Cardiac atrium fibroblast (primary cell): ENCODE measurements at places on chromosomes 6 and 20. TPM values are rescaled to one million over a fixed set of nuclear protein-coding genes. Genes with fewer than 3 reads are reported as not detected.

GPLD1 gene
- total RNA-seq: 1.8 TPM in 1 of 2 replicates, not detected in the other

TSHZ2 gene
- total RNA-seq: 0.90 and 1.9 TPM in 2 replicates

PGC gene
- not detected in 2 replicates for total RNA-seq

RIPOR2 gene
- 6.0 and 9.2 TPM in 2 replicates for total RNA-seq

ATAT1 gene
- total RNA-seq: 1.6 and 2.2 TPM in 2 replicates

RAB44 gene
- total RNA-seq: 0.32 TPM in 1 of 2 replicates, not detected in the other

TAGAP gene
- not detected in 2 replicates for total RNA-seq

BPIFB6 gene
- total RNA-seq: not detected in 2 replicates

GABRR2 gene
- not detected in 2 replicates for total RNA-seq

KCNK16 gene
- not detected in 2 replicates for total RNA-seq

COL9A3 gene
- 19.7 and 22.5 TPM in 2 replicates for total RNA-seq

PI16 gene
- not detected in 2 replicates for total RNA-seq

AVP gene
- total RNA-seq: not detected in 2 replicates

RIN2 gene
- 22.4 and 22.5 TPM in 2 replicates for total RNA-seq

CTSZ gene
- total RNA-seq: 122 and 130 TPM in 2 replicates

IL17A gene
- total RNA-seq: not detected in 2 replicates

PCSK2 gene
- not detected in 2 replicates for total RNA-seq

GMPR gene
- 2.6 and 3.4 TPM in 2 replicates for total RNA-seq

SNRNP48 gene
- total RNA-seq: 10.0 and 16.2 TPM in 2 replicates

OR2H2 gene
- total RNA-seq: not detected in 2 replicates

OR2J3 gene
- not detected in 2 replicates for total RNA-seq

C6orf132 gene
- 1.3 and 3.1 TPM in 2 replicates for total RNA-seq

NTSR1 gene
- total RNA-seq: not detected in 2 replicates

PRKN gene
- total RNA-seq: 1.1 and 1.4 TPM in 2 replicates

RREB1 gene
- 10.5 and 11.7 TPM in 2 replicates for total RNA-seq

GNMT gene
- not detected in 2 replicates for total RNA-seq

PEX6 gene
- 11.0 and 16.2 TPM in 2 replicates for total RNA-seq

ZBTB22 gene
- total RNA-seq: 15.9 and 19.0 TPM in 2 replicates

PNLDC1 gene
- not detected in 2 replicates for total RNA-seq

RNASET2 gene
- 52.0 and 62.6 TPM in 2 replicates for total RNA-seq

DEF6 gene
- 1.1 TPM in 1 of 2 replicates, not detected in the other for total RNA-seq

BCL2L1 gene
- total RNA-seq: 127 and 128 TPM in 2 replicates

TMEM244 gene
- not detected in 2 replicates for total RNA-seq

LTB gene
- not detected in 2 replicates for total RNA-seq

PARD6B gene
- total RNA-seq: 0.18 and 0.32 TPM in 2 replicates

DLK2 gene
- 1.3 and 1.8 TPM in 2 replicates for total RNA-seq

NUP153 gene
- 20.2 and 23.5 TPM in 2 replicates for total RNA-seq

DZANK1 gene
- 0.16 and 0.36 TPM in 2 replicates for total RNA-seq

TMEM151B gene
- total RNA-seq: not detected in 2 replicates

ARFGEF2 gene
- total RNA-seq: 19.9 and 27.2 TPM in 2 replicates

GRM1 gene
- total RNA-seq: not detected in 2 replicates

PROKR2 gene
- total RNA-seq: not detected in 2 replicates

MOG gene
- not detected in 2 replicates for total RNA-seq

GTSF1L gene
- not detected in 2 replicates for total RNA-seq

TRIM31 gene
- total RNA-seq: not detected in 2 replicates

RHAG gene
- not detected in 2 replicates for total RNA-seq

HS3ST5 gene
- total RNA-seq: not detected in 2 replicates

KCNK15 gene
- 0.18 and 1.1 TPM in 2 replicates for total RNA-seq

OR5V1 gene
- not detected in 2 replicates for total RNA-seq

MUC21 gene
- total RNA-seq: not detected in 2 replicates

ALDH5A1 gene
- 1.4 and 1.6 TPM in 2 replicates for total RNA-seq

CFAP206 gene
- total RNA-seq: not detected in 2 replicates

PPP1R3G gene
- 0.81 and 1.3 TPM in 2 replicates for total RNA-seq

MDFI gene
- 9.6 and 13.7 TPM in 2 replicates for total RNA-seq

KCNQ5 gene
- total RNA-seq: 0.36 and 1.5 TPM in 2 replicates

TNNC2 gene
- total RNA-seq: not detected in 2 replicates

EFCAB8 gene
- total RNA-seq: under 0.01 TPM in 1 of 2 replicates, not detected in the other
